Stomach (tissue), 19 donors: ENCODE measurements at places on chromosomes 1 and 21. TPM values are rescaled to one million over a fixed set of nuclear protein-coding genes. Genes with fewer than 3 reads are reported as not detected.

DNA sequence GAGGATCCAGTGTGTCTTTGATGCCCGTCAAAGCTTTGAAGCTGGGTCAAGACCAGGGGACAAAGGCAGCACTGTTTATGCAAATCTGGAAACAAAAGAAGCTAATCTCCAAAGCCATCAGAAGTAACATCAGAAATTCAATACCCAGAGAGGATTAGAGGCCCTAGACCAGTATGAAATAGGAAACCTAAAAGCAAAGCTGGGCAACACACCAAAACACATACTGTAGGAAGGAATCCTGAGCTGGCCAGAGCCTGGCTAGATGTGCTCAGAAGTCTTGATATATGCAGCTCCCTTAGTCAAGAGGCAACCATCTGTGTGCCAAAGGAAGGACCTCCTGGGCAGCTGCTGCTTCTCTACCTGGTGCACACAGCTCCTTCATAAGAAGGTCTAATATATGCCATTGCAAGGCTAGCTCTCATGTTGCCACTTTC is 12.3 kb downstream of the COLGALT2 start:
- no peak overlapping the region for H3K4me3 ChIP-seq
- no peaks in the 10 kb centered on the region for H3K4me1 ChIP-seq
- no peaks in the 10 kb centered on the region for H3K27me3 ChIP-seq
- H3K36me3 ChIP-seq, result no peaks in the 10 kb centered on the region
- DNase-seq, result peak; percentile 79
- peak overlapping the region; percentile 32 for H3K27ac ChIP-seq

GRCh38 chr1:224499204-224499603 is 64.6 kb upstream of the WDR26 start:
- peaks cover 44% of the 10 kb centered on the region for H3K4me1 ChIP-seq
- no peak for DNase-seq
- H3K4me3 ChIP-seq, result no peak overlapping the region
- no peaks in the 10 kb centered on the region for H3K27me3 ChIP-seq

Gene ACTL8
- total RNA-seq, result not detected

Gene DIRAS3
- total RNA-seq, result 2.5 TPM

Gene FLG
- not detected for total RNA-seq

Gene SLC44A3
- total RNA-seq, result not detected
